Cortex of kidney (tissue), 1 donor: ENCODE measurements at places on chromosomes 3 and 15.

DNA sequence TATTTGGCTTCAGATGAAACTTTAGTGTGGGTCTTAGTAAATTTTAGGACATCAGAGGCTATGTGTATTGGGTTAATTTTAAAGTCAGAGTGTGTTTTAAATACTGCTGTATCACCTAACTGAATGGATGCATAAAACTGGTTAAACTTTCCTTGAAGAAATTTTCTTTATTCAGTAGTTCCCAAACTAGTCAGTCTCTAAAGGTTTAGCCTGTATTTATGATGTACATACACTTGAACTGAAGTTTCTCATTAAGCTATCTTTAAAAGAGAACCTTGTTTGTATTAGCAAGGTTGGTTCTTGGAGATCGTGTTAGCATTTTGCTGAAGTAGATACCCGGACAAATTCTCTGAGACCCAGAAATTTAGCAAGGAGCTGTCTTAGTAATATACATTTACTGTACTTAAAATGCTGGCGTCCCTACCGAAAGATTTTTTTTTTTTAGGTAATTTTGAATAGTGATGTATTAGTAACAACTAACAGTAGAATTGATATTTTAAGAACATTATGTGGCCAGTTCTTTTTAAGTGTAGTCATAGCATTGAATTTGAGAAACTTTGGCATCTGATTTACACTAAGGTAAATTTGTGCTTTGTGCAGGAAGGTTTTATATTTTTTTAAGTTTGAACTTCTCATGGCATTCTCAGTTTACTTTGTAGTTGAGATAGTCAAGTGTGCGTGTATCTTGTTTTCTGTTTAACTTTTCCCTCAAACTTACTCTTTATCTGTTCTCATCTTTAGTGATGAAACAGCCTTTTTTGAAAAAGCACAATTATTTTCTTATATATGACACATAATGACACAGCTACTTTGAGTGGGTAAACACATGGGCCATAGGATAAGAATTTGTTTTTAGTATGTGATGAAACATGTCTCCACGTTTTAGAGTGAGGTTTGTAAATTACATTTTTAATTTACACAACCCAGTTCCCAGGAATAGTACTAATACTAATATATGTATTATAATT lies 2.9 kb downstream of the DIPK2A start:
- no peak for DNase-seq

- no peak for DNase-seq
These were observed 2.3 kb upstream of the DNAJB8 start for GRCh38 chr3:128468791-128469527.

- no peak for DNase-seq
These were observed 26.5 kb upstream of the VEPH1 start for GRCh38 chr3:157529751-157530150.

- DNase-seq: no peak
These were observed 309.7 kb upstream of the TPRG1 start for GRCh38 chr3:188861842-188862744.

DNA sequence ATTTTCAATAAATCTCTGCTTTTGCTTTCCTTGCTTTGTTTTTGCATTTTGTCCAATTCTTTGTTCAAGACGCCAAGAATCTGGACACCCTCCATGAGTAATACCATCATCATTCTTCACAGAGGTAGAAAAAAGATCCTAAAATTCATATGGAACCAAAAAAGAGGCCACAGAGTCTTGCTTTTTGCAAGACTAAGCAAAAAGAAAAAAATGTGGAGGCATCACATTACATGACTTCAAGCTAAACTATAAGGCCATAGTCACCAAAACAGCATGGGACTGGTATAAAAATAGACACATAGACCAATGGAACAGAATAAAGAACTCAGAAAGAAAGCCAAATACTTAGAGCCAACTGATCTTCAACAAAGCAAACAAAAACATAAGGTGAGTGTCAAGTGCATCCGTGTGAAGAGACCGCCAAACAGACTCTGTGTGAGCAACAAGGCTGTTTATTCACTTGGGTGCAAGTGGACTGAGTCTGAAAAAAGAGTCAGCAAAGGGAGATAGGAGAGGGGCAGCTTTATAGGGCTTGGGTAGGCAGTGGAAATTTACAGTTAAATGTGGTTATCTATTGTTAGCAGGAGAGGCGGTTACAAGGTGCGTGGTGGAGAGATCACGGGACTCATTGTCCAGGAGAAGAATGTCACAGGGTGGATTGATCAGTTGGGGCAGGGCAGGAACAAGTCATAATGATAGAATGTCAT lies 10.9 kb downstream of the STRIT1 start:
- no peak for DNase-seq

DNA sequence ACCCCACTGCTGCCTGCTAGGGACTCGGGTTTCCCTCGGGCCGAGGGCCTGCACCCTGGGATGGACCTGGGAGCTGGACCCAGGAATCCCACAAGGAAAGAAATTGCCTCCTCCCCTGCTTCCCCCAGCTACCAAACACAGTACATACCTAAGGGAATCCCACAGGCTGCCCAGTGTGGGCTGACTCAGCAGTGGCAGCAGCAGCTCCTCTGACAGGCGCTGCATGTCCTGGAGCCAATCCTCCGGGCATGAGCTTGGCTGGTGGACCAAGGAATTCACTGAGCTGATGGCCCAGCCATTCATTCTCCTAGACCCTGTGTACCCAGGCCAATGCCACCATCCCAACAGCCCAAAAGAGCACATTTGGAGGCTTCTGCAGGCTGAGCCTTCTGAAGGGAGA lies 9.5 kb upstream of the LTK start:
- DNase-seq: no peak

GRCh38 chr3:148379763-148380382 lies 317.8 kb upstream of the AGTR1 start:
- DNase-seq: no peak

DNA sequence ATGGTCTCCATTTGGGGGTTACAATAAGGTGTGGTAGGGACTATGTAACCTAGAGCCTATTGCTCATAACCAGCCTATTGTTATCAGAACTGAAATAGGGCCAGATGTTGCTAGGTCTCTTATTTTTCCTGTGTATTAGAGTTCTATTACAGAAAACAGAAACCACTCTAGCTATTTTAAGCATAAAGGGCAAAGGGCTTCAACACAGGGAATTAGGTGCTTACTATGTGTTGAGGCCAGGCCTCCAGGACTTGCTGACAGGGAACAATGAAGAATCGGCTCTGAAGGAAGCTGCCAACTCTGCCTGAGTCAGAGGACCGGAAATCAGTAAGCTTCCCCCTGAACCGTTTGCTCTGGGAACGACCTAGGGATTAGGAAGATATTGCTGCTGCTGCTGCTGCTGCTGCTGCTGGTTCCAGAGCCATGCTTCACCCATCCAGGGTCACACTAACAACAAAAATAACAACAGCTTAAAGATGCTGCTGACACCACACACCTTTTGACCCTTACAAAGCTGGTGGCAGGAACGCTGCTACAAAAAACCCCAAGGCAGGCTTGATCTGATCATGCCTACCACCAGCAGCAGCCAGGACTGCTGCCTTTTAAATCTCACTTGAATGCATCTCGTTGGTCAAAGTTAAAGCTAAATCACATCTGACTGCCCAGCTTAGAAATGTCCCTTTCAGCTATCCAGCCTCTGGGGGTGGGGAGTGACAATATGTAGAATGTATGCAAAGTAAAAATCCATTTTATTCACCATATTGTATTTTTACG lies 276.9 kb upstream of the IL12A start:
- no peak for DNase-seq

GRCh38 chr15:39270221-39270855 lies 310.5 kb upstream of the THBS1 start:
- DNase-seq: no peak

- DNase-seq: no peak
These were observed 7.6 kb upstream of the LRRC2 start for GRCh38 chr3:46573701-46574100.

- no peak for DNase-seq
These were observed 965 bp downstream of the FLNB start for GRCh38 chr3:58009026-58009748.

DNA sequence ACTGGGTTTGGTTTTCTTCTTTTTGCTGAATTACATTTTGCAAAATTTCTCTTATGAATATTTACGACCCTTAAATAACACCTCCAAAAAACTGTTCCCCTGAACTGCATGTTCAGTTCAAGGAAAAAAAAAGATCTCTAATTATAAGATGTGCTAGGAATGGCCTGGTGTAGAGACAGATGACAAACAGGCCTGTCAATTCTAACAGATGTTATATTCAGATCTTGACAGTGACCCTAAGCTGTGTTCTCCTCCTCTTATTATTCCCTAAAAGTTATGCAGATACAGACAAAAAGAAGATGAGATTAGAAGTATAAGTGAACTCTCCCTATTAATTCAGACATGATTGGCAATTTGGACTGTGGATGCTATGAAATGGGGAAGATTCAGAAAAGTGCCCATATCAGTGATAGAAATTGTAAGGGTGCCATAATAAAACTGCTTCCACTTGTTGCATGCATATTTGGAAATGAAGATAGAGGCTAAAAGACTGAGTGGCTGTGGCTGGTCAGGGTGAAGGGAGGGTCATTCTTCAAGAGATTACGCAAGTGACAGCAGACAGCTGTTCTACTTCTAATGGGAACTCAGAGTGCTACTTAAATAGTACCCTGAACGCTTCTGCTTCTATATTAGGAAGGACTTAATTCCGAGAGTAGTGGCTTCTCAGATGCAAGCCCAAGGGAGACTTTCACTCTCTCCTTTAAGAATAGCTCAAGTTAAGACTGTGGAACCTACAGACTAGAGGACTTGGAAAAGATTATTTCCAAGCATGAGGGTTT lies 75.5 kb downstream of the ADAMTS9 start:
- DNase-seq: no peak
